ENCODE measurements at places on chromosomes 6 and 20.

- no peak for DNase-seq
Observed at GRCh38 chr20:9143926-9144325, 75.0 kb downstream of the PLCB4 start.

DNA sequence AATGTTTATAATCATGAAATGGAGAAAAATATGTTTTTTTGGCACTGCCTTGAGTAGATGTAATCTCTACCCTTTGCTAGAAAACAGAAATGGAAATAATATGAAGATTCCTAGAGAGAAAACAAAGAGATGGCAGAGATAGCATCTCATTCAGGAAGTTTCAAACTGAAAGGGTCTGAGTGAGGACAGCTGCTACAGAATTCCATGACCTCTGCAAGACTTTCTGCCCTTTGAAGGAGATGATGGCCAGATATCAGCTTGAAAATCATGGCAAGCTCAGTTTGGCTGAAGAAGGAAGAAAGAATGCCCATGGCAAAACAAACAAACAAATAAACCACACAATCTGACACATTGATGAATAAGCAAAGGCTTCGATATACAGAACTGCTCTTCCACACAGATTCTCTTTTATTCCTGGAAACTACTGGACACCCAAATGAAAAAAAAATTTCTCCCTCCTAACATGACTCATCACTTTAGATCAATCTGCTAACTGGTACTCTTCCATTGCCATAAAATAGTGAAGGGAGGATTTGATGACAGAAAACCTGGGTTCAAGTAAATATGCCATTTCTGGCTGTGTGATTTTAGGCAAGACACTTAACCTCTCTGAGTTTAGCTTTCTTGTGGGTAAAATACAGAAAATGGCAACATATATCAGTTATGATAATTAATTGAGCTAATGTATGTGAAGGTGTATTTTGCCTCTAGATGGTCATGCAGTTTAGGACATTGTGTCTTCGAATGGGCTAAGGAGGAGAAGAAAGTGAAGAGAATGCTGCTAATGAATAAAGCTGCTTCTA, 105.9 kb upstream of the SPACA1 start:
- DNase-seq, result no peak

DNA sequence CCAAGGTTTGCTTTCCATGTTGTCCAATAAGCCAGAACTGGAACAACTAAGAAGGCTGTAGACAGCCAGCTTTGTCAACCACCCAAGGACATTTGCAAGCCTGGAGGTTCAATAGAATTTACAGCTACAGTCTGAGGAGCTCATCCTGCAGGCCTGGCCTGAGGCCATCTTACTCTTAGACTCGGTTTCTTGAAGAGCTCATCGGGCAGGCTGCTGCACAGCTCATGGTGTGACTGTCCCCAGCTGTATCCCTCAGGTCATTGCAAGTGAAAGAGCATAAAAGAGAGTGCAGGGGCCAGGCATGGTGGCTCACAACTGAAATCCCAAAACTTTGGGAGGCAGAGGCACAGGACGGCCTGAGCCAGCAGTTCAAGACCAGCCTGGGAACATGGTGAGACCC, 96.9 kb upstream of the FOXQ1 start:
- DNase-seq, result no peak

- no peak for DNase-seq
Observed at GRCh38 chr6:163390770-163391169, 23.7 kb upstream of the QKI start.

GRCh38 chr6:99308788-99309187, 40.7 kb downstream of the FAXC start:
- no peak for DNase-seq

GRCh38 chr6:157597461-157598312, 216.7 kb downstream of the ZDHHC14 start:
- DNase-seq, result no peak
